ENCODE measurements at places on chromosomes 11 and 22.
A peak's percentile ranks its signal among the peaks of the same experiment; 100 is the strongest.

DNA sequence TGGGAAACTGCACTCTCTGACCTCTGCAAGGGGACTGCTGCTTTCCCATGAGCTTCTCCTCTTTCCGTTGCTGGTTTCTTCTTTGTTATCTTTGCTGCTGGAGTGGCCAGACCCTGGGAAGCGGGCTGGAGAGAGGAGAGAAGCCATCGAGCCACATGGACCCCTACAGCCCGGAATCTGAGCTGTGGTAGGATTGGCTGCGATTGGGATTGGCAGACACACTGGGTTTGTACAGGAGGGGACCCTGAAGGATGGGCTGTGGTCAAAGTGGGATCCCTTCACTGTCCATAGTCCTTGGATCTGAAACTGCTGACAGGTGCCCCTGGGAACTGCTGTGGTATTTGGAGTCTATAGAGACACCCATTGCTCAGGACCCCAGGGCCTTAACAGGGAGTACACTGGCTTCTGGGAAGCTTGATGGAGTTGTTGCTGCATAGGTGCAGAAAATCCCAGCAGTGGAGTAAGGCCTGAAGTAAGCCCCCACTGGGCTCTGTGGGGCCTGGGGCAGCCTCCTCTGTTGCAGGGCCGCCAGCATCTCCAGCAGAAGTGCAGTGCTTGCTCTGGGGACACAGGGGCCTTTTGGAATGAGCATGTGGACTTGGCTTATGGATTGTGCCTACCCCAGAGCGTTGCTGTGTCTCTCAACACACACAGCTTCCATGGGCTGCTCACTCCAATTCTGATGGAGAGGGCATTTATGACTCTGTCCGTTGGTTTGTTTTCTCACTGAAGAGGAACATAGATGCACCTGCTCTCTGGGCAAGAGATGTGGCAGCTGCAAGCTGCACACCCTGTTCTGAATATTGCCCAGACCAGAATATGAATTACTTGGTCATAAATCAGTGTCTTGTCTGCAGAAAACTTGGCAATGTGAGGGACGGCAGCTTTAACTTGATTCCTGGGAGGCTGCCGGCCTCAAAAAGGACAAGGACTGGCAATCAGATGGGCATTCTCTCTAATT lies 32.0 kb downstream of the BCR start:
- DNase-seq = no peak

- DNase-seq = no peak
Measured at GRCh38 chr11:21353425-21353824, 684.0 kb downstream of the NELL1 start.

DNA sequence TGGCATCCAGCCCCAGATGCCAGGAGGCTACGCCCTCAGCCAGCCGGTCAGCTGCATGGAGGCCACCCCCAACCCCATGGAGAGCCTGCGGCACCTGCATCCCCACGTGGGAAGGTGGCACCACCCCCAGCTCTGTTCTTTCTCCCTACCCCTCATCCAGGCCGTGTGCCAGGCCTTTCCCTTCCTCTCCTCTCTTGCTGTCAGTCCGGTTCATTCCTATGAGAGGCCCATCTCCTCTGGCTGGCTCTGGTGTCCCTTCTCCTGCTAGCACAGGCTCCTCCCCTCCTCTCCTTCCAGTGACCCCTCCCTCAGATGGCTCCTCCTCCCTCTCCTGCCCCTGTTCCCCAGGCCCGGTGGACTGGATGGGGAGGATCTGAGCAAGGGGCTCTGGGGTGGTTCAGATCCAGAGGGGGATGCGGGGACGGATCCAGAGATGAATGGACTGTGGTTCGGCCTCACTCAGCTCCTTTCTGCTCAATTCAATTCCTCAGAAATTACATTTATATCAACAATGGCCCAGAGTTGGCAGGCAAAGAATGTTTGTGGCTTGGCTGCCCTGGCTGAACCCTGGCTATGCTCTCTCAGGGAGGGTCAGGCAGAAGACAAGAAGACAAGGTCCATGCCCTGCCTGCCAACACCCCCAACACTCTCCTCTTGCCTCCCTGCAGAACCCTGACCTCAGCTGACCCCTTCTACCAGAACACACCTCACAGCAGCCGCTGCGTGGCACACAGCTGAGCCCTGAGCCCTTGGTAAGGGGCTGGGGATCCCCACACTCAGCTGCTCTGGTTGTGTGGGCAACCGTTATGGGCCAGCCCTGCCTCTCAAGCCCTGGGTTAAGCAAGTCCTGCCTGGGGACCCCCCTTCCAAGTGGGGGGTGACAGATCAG lies 18.5 kb upstream of the LRRC10B start:
- no peak for DNase-seq

DNA sequence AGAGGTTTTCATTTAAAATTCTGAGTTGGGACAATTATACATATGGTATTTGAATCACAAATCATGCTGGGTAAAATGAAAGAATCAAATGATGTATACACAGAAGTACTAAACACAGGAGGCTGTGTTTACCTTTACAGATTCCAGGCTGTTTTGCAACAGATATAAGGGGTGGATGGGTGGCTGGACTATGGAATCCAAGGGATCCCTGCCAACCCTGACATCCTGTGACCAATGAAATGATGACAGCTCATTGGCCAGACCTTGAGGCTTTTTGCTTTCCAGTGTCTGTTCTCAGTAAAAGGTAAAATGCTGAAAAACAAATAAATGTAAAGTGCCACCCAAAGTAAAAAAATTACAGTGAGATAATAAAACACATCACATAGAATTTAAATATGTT lies 3.3 kb upstream of the DDI1 start:
- DNase-seq = no peak

- peak; percentile 49 for DNase-seq
Measured at GRCh38 chr11:29432719-29433325, 584.0 kb downstream of the KCNA4 start.

DNA sequence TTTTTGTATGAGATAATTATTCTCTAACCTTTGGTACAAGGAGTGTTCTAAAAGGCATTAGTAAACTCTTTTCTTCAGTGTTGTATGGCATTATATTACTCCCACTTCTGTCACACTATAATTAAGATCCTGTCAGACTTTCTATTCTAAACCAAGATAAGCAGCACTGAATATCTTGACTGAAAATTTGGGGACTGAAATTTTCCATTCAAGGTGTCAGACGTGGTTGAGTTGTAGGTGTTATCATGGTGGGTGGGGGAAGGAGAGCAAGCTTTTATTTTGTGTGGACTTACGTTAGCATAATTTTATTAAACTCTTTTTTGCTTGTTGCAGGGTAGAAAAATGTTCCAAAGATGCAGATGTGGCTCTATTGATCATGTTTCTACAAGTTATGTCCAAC lies 22.9 kb downstream of the MUC15 start:
- DNase-seq = no peak

GRCh38 chr22:17489101-17489500 lies 74.2 kb upstream of the SLC25A18 start:
- peak; percentile 70 for DNase-seq

- DNase-seq = no peak
Measured at GRCh38 chr11:78690352-78690987, 115.8 kb upstream of the NARS2 start.

- no peak for DNase-seq
Measured at GRCh38 chr11:94303966-94304958, at the start of gene IZUMO1R. TSS of gene IZUMO1R (plus strand) at chr11:94304580. CDS start at chr11:94305637, 1,057 bp downstream.

All from Karpas-422 (cell line).